Naive thymus-derived CD8-positive, alpha-beta T cell (primary cell): ENCODE measurements at places on chromosomes 2 and 18. TPM values are rescaled to one million over a fixed set of nuclear protein-coding genes. Genes with fewer than 3 reads are reported as not detected.

- peaks cover 14% of the 10 kb centered on the region for H3K4me1 ChIP-seq
- no peak for DNase-seq
- H3K27ac ChIP-seq: no peak overlapping the region
- no peaks in the 10 kb centered on the region for H3K36me3 ChIP-seq
- H3K4me3 ChIP-seq: no peak overlapping the region
- H3K27me3 ChIP-seq: no peaks in the 10 kb centered on the region
These were observed 181.2 kb upstream of the REV1 start for GRCh38 chr2:99670768-99671734.

GRCh38 chr2:189582809-189583192 is 2.2 kb upstream of the SLC40A1 start:
- H3K4me1 ChIP-seq: peaks cover 32% of the 10 kb centered on the region
- H3K4me3 ChIP-seq: no peak overlapping the region
- no peak for DNase-seq
- H3K27ac ChIP-seq: no peak overlapping the region
- peaks cover 6% of the 10 kb centered on the region for H3K27me3 ChIP-seq

GRCh38 chr2:33436083-33436482 is 40.4 kb upstream of the RASGRP3 start:
- H3K4me1 ChIP-seq: no peaks in the 10 kb centered on the region
- peaks cover 13% of the 10 kb centered on the region for H3K27me3 ChIP-seq
- H3K4me3 ChIP-seq: no peak overlapping the region
- H3K36me3 ChIP-seq: no peaks in the 10 kb centered on the region

GRCh38 chr18:8229040-8229439 is 380.2 kb upstream of the RAB12 start:
- no peak for DNase-seq
- H3K27ac ChIP-seq: no peak overlapping the region
- no peaks in the 10 kb centered on the region for H3K36me3 ChIP-seq
- H3K4me1 ChIP-seq: no peaks in the 10 kb centered on the region

Gene GNLY
- polyA plus RNA-seq: 1,108 TPM

DNA sequence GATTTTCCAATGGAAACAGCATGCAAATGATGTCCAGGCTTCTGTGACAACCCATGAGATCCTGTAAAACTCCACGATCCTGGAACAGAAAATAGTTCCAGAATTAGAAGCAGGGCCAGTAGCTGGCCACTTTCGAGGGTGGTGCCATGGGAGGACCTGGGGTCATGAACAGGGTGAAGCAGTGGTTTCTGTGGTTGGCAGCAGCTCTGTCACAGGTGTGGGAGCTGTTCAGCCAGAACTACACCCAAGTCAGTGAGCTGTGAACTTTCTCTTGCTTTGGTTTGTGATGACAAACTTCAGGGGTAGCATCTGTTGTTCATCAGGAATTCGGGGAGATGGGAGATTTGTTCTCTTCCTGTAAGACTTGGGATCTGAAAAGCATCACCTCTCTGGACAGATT is 314.4 kb upstream of the NT5C1B start:
- peaks cover 3% of the 10 kb centered on the region for H3K36me3 ChIP-seq
- peaks cover 7% of the 10 kb centered on the region for H3K4me1 ChIP-seq
- H3K27ac ChIP-seq: no peak overlapping the region
- DNase-seq: no peak

DNA sequence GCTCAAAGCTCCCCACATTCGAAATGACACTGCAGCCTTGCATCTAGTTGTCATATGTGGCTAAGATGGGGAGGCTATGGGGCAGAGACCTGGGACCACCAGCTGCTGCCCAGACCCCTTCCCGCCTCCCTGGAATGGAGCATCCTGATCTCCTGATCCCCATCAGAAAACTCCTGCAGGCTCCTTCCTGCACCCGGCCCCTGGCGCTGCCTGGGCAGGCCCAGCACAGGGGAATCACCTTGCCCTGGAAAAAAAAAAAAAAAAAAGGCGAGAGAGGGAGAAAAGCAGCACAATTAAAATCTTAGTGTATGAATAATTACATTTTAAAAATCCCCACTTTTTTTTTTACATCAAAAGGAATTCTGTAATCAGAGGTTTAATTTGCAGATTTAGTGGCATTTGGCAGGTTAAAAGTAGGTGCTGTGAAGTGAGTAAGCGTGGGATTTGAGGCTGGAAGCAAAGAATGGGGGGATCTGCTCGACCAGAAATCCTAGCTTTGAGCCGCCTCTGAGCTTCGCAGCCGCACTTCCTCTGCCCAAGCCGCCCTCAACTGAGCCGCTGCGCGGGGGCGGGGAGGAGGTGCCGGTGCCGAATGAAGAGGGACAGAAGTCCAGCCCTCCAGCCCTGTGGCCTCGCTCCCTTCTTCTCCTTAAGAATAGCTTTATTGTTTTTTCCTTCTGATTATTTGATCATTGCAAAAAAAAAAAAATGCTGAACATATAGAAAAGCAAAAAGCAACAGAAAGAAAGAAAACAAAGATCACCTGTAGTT is 30.0 kb downstream of the THNSL2 start:
- peaks cover 54% of the 10 kb centered on the region for H3K27me3 ChIP-seq
- peaks cover 14% of the 10 kb centered on the region for H3K4me1 ChIP-seq
- H3K27ac ChIP-seq: no peak overlapping the region
- peak overlapping the region; percentile 67 for H3K4me3 ChIP-seq
- peaks cover 6% of the 10 kb centered on the region for H3K36me3 ChIP-seq

Gene PFN4
- not detected for polyA plus RNA-seq

Gene REEP1
- polyA plus RNA-seq: not detected

Gene WNT6
- not detected for polyA plus RNA-seq

GRCh38 chr18:59616501-59616900 is 80.7 kb downstream of the CCBE1 start:
- H3K27me3 ChIP-seq: peaks cover 11% of the 10 kb centered on the region
- H3K4me3 ChIP-seq: no peak overlapping the region
- H3K4me1 ChIP-seq: no peaks in the 10 kb centered on the region
- no peak for DNase-seq
- no peak overlapping the region for H3K27ac ChIP-seq

DNA sequence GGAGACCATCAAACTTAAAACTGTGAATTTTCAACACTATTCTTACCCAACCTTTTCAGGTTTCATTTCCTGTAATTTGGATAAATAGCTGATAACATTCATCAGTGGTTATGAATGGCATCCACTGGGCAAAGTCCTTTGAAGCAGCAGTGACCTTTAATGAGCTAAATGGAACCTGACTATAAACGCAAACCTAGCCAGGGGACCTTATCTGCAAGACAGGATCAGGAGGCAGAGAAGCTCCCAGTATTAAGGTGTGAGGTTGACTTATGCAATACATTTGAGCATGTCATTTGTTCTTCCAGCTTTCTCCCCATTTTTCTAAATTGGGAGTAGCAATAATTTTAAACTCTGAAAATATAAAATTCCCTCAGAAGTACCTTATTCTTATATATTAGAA is 38.4 kb downstream of the CREG2 start:
- no peak overlapping the region for H3K27ac ChIP-seq
- no peak for DNase-seq
- no peaks in the 10 kb centered on the region for H3K4me1 ChIP-seq
- H3K36me3 ChIP-seq: no peaks in the 10 kb centered on the region
- H3K27me3 ChIP-seq: no peaks in the 10 kb centered on the region
- H3K4me3 ChIP-seq: no peak overlapping the region

DNA sequence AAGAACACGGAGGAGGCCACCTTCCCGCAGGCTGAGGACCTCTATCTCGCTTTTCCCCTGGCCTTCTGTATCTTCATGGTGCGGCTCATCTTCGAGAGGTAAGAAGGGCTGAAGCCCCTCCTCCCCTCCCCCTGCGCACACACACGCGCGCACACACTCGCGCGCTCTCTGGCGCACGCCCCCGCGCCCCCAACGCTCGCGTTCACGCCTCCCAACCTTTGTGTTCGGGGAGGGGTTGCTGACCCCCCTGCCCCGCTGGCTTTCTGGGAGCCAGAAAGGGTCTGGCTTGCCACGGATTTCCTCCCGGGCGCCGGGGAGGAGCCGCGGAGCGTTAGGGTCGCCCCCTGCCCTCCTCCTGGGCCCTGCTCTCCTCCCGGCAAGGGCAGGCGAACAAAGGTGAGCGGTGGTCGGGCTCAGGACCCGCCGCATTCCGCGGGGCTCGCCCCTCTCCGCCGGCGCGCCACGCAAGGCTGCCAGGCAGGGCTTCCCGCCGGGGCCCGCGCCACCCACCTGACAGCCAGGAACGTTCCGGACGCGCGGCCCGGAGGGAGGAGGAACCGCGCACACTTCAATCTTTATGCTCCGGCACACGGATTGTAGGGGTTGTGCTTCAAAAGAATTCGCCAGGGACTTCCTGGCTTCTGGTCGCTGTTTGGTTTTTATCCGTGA is 583 bp downstream of the CERS6 start:
- DNase-seq: peak; percentile 43
- no peaks in the 10 kb centered on the region for H3K36me3 ChIP-seq
- peaks cover 44% of the 10 kb centered on the region for H3K4me1 ChIP-seq
- no peaks in the 10 kb centered on the region for H3K27me3 ChIP-seq
- H3K27ac ChIP-seq: peak overlapping the region; percentile 92

- H3K4me3 ChIP-seq: no peak overlapping the region
- H3K27ac ChIP-seq: no peak overlapping the region
- no peak for DNase-seq
- H3K4me1 ChIP-seq: no peaks in the 10 kb centered on the region
- peaks cover 3% of the 10 kb centered on the region for H3K27me3 ChIP-seq
These were observed 222.5 kb upstream of the SESTD1 start for GRCh38 chr2:179487010-179487731.

DNA sequence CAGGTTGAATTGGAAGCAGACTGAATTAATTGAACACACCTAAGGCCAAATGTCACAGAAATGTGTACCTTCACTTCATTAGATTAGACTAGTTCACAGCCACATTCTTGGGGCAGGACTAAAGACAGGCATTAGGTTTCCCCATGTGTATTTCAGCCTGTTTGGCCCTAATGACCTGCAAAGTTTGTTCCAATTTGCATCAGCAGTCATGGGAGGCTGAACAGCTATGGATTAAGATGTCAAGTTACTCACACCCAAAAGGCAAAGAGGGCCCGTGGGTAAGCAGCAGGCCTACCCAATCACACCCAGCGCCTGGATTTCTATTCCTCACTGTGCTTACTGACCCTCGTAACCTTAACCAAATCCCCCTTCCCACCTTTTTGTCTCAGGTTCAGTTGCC is 99.6 kb upstream of the RIOK3 start:
- no peak overlapping the region for H3K4me3 ChIP-seq
- H3K36me3 ChIP-seq: peaks cover 42% of the 10 kb centered on the region
- DNase-seq: no peak

Gene GAL3ST2
- polyA plus RNA-seq: not detected

Gene YIPF4
- 14.8 TPM for polyA plus RNA-seq

DNA sequence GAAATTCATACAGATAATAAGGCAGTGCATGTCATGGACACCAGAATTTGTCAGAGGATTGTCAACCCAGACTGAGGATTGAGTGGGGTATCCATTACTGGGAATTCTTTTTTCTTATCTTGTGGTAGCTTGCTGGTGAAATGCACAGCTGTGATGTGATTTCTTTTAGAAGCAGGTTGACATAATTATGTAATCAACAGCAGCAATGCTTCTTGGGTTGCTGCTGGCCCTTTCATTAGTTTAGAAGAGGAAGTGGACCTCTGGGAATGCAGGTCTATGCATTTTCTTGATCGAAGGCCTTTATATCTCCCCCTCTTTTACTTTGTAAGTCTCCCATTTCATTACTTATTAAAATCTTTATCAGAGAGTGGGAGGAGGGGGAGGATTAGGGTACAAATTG is 319.9 kb downstream of the AGPS start:
- H3K27ac ChIP-seq: no peak overlapping the region
- no peaks in the 10 kb centered on the region for H3K4me1 ChIP-seq
- peaks cover 3% of the 10 kb centered on the region for H3K27me3 ChIP-seq
- no peak for DNase-seq
- H3K36me3 ChIP-seq: no peaks in the 10 kb centered on the region
- H3K4me3 ChIP-seq: no peak overlapping the region

- peaks cover 26% of the 10 kb centered on the region for H3K4me1 ChIP-seq
- no peak overlapping the region for H3K27ac ChIP-seq
- H3K36me3 ChIP-seq: peaks cover 21% of the 10 kb centered on the region
- H3K27me3 ChIP-seq: no peaks in the 10 kb centered on the region
These were observed 19.1 kb downstream of the BCL2L11 start for GRCh38 chr2:111139637-111140317.

GRCh38 chr2:39308778-39309177 is 65.0 kb upstream of the CDKL4 start:
- no peaks in the 10 kb centered on the region for H3K27me3 ChIP-seq
- no peak overlapping the region for H3K27ac ChIP-seq
- H3K36me3 ChIP-seq: no peaks in the 10 kb centered on the region
- H3K4me3 ChIP-seq: no peak overlapping the region
- no peak for DNase-seq
- no peaks in the 10 kb centered on the region for H3K4me1 ChIP-seq

Gene LHCGR
- not detected for polyA plus RNA-seq

GRCh38 chr2:10289352-10289751 is 13.4 kb upstream of the HPCAL1 start:
- H3K27ac ChIP-seq: no peak overlapping the region
- no peaks in the 10 kb centered on the region for H3K27me3 ChIP-seq
- no peak for DNase-seq
- H3K4me3 ChIP-seq: no peak overlapping the region
- no peaks in the 10 kb centered on the region for H3K36me3 ChIP-seq
- H3K4me1 ChIP-seq: peaks cover 8% of the 10 kb centered on the region

Gene GAD1
- polyA plus RNA-seq: not detected

Gene RAB6C
- polyA plus RNA-seq: not detected

Gene ASTL
- 0.64 TPM for polyA plus RNA-seq

GRCh38 chr2:44804406-44805265 is 136.9 kb upstream of the SIX3 start:
- H3K27me3 ChIP-seq: peaks cover 84% of the 10 kb centered on the region
- no peak overlapping the region for H3K4me3 ChIP-seq
- no peak overlapping the region for H3K27ac ChIP-seq

Gene NLRC4
- 0.16 TPM for polyA plus RNA-seq

DNA sequence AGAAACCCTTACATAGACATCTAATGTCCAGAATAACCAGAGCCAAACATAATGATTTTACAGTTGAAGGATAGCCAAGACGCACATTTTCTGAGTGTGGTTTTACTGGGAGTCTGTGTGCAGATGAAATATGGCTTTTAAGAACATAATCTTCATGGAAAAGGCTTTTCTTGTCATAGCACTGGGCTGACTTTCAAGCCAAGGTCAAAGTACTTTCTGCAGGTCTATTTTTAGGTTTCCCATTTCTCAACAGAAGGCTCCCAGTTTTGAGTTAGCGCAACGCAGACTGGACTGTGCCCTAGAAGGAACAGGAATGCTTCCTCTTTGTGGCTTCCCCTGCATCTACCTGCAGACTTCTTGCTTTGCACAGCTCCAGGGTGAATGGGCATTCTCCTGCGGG is 92.3 kb upstream of the UPP2 start:
- no peak for DNase-seq
- H3K4me1 ChIP-seq: peaks cover 6% of the 10 kb centered on the region
- H3K27me3 ChIP-seq: peaks cover 9% of the 10 kb centered on the region
- no peaks in the 10 kb centered on the region for H3K36me3 ChIP-seq
- H3K4me3 ChIP-seq: no peak overlapping the region

Gene ACP1
- polyA plus RNA-seq: 179 TPM
